ENCODE measurements at places on chromosomes 3 and 15.

GRCh38 chr15:32690941-32691688 lies 26.7 kb upstream of the GREM1 start:
- no peak for DNase-seq

- no peak for DNase-seq
Measured at GRCh38 chr3:108862865-108863798, 40.5 kb downstream of the TRAT1 start.

DNA sequence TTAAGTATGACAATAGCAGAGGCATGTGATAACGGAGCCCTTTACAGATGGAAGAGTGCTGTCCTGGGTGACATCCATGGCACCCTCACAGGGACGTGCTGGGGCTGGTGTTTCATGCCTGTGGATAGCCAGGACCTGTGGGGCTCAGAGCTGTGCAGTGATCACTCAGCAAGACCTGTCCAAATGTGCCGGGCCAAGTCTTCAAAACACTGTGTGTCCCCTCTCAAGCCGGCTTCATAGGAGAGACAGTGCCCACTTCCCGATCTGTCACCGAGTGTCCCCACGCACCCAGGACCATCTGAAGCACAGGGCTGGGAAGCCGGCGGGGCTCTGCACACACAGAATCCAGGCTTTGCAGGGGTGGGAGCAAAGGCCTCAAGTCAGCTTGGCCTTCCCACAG lies 217.2 kb upstream of the IGF1R start:
- DNase-seq, result no peak

GRCh38 chr15:73075160-73075859 lies 23.0 kb downstream of the NEO1 start:
- no peak for DNase-seq

DNA sequence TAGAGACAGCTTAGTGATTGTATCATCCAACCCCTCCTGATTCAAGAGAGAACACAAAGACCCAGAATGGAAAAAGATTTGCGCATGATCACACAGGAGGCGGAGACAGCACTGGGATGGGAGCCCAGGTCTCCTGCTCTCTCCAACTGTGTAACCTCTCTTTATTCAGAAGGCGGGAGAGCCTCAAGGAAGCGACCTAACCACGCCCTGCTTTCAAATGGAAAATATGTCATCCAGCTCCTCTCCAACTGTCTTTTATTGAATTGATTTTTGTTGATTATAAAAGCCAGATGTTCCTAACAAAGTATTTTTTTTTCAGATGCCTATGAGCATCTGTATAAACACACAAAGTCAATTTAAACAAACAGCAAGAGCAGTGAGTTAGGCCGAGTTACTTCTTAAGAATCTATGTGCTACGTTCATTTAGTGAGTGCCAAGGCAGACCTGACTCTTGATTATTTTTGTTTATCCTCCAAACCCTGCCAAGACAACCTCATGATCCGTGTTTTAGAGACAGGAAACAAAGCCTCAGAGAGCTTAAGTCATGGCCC lies 74.5 kb downstream of the BFSP2 start:
- no peak for DNase-seq

DNA sequence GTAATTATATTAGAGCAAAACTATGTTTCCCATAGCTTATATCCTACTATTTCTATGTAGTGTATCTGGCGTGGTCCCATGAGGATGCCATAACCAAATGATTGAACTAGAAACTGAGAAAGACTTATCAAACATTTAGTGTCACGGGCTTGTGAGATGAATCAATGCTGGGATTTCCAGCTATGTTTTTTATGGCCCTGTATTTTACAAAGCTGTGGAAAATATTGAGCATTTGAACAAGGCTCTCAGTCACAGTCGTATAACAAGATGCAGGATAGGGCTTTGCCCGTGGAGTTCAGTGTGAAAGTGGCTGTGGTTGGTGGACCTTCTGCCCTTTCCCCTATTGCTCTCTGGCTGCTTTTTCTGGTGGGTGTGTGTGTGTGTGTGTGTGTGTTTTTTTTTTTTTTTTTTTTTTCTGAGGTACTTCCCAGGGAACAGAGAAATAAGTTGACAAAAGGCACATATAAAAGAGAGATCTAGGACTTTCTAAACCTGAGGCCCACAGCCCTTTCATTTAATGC lies 60.7 kb downstream of the CACNA1D start:
- DNase-seq, result no peak

DNA sequence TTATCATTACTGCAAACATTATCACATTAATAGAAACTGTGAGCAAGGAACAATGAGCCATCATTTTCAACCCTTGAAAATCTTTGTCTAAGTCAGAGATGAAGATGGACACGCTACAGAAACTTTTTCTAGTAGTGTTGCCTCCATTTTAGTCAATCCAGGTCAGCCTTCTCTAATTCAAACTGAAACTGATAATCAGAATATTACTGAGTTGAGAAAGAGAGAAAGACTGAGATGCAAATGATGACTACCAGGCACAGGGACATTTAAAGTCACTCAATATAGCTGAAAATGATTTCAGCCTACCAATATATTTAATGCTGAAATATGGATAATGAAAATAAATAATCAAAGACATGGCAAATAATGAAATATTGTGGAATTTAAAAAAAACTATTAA lies 261.4 kb downstream of the GBE1 start:
- DNase-seq, result no peak

GRCh38 chr3:185272033-185272432 lies 18.2 kb upstream of the EHHADH start:
- DNase-seq, result no peak

DNA sequence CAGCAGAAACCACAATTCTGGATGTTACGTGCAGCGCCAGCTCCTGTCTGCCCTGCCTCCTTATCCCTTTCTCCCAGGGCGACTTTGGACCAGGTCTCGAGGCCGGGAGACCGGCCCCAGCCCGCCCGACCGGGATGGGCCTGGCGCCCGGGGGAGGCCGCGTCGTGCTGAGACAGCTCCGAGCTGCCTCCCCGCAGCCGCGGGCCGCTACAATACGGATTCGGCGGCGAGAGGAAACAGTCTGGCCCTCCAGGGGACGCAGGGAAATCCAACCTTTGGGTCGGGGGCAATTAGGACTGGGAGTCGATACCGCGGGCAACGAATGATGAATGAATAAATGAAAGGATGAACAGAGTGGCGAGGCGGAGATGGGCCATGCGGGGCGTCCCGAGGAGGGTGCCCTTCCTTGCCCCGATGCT lies 537 bp downstream of the GRAMD2A start:
- DNase-seq, result peak; percentile 49

DNA sequence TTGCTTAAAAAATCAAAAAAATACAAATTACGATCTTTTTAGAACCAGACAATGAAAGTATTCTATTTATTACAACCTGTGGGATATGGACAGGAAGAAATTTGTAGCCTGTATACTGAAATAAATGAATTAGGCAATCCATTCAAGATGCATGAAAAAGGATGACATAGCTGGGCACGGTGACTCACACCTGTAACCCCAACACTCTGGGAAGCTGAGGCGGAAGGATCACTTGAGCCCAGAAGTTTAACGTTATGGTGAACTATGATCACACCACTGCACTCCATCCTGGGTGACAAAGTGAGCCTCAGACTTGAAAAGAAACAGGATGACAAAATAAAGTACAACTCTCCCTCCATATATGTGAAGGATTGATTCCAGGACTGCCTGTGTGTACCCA lies 74.1 kb downstream of the MSL2 start:
- DNase-seq, result no peak

GRCh38 chr3:192038726-192039125 lies 577.8 kb downstream of the PYDC2 start:
- no peak for DNase-seq

DNA sequence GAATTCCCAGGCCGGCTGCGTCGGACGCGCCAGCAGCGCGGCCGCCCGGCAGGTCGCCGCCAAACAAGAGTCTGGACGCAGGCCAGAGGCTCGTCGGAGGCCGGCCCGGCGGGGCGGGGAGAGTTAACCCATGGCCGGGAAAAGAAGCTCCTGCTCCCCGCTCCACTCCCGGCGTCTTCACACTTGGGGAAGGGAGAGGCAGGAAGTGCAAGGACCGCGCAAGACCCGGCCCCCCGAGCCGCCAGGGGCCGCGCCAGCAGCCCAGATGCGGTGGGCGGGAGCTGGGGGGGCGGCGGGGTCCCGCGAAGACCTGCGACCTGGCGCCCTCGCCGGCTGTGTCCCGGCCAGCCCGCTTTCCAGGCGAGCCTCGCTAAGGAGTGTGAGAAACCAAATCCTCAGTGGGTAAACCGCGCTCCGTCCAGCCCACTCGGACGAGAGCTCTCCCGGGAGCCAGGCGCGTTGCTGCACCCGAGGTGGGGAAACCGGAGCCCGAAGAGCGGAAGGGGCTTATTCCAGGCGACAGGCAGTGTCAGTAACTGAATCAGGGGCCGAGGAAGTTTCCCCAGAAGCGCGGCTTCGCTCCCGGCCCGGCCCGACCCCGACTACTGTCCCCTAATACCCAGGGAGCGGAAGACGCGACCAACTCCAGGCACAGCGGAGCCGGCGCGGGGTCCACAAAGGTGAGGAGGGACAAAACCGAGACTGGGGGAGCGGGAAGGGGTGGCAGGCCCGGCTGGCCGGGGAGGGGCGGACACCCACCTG lies 721 bp downstream of the ADAMTS7 start:
- DNase-seq, result peak; percentile 60

DNA sequence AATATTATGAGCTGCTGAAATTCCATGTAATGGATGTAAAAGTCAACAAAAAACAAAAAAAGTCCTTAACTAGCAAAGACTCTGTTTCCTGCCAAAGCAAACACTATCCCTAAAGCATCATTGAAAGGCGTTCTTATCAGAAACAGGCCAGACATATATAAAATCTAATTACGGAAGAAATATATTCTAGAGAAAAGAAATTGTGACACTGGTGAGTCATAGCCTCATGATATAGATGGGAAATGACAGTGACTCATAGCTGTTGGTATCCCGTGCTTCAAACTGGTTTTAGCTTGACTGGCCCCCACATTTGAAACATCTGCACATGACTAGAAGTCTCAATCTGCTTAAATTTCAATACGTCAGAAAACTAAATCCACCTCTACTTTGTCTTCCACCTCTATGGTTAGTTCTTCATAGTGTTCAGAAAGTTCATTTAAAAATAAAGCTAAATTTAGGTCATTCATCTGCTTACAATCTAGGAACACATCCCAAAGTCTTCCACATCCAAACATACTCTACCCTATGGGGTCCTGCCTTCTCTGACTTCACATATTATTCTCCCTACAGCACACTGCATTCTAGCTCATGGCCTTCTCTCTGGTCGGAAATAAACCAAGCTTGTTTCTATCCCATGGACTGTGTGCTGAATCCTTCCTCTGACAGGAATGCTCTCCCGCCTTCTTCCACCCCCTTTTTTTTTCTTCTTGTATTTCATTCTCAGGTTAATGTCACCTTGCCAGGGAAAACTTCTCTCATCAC lies 456.3 kb upstream of the ARRDC4 start:
- no peak for DNase-seq

DNA sequence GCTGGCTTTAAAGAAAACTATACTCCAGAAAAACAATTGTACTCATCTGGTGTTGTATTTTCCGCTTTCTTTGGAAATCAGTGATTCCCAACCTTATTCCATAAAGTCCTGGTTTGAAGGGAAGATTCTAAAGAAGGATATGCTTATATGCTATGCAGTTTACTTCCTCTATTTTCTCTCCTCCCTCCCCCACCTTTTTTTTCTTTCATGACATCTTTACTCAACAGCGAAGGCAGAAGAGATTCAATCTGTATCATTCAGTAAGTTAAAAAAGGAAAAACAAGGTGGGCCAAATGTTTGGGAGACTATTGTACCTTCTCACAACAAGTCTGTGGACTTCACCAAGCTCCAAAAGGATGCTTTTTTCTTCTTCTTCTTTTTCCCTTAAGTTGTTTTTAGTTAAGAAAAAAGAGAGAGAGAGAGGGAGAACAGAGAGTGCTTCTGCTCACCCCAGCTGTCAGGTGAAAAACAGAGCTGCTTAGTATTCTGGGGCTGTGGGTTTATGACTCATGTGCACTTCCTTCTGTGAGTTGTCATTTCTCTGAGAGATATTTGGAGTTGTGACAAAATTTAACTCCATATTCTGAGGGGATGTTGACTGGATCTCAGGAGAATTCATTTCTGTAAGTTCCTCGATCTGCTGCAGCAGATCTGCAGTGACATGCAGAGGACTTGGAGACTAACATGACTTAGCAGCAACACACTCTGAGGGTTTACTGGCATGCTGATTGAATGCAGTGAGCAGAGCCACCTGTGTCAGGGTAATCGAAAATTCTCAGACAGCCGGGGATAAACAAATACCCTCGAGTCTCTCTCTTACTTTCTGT lies 70.7 kb downstream of the SSR3 start:
- no peak for DNase-seq

All from WTC11 (cell line).